ENCODE measurements at places on chromosomes 1 and 21. TPM values are rescaled to one million over a fixed set of nuclear protein-coding genes. Genes with fewer than 3 reads are reported as not detected.

DNA sequence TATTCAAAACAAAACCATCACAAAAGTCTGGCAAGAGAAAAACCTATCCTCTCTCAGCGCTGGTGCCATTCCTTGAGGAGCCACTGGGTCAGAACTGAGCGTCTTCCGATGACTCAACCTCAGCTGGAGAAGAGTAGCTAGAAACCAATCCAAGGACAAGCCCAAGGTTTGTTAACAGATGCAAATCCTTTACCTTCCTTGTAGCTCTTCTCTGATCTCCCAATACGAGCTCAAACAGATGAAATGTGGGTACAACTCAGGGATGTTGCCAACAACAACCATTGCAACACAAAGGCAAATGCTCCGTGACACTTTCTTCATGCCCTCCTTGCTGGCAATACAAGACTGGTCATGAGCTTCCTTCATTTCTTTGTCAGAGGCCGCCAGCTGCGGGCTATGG, 337.1 kb downstream of the SIPA1L2 start:
- DNase-seq: no peak

DNA sequence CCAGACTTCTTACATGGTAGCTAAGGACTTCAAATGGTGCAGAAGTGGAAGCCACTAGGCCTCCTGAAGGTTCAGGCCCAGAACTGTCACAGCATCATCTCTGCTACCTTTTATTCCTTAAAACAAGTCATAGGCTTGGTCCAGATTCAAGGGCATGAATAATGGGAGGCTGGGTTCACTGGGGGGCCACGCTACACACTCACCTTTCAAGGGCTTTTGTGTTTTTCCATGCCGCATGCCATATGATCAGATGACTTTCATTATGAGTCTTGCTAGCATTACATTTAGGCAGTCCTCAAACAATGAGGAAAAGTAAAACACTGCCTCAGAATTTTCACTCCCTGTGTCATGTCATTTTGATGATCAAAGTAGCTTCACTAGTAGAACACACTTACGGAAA, 83.4 kb downstream of the VPS26C start:
- DNase-seq: no peak

OR2M3 gene
- not detected for total RNA-seq

DNA sequence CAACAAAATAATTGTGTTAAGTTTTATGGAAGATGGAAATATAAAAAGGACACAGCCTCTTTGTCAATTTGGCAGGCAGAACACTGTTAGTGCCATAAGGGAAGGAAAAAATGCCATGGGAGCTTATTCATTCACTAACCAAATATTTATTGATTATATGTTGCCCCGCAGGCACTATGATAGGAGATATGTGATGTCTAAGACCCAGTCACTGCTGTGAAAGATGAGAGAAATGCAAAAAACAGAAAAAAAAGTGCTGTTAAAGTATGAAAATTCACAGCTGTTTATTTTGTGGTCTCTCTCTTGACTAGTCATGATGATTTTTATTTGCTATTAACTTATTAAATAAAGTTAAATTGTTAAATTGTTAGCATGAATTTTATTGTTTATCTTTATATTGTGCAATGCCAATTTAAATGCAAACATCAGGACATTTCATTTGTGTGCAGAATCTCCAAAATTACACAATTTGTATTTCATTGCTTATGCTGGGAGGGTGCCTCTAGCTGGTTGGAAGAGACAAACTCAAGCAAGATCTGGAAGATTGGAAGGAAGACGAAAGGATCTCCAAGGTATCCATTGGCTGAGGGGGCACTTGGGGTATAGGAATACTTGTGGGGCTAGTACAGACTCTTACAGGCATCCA, 17.8 kb upstream of the PTGFR start:
- DNase-seq: no peak

GRCh38 chr1:53293123-53293522, 34.7 kb downstream of the LRP8 start:
- DNase-seq: no peak

LRRC53 gene
- not detected for total RNA-seq

DNA sequence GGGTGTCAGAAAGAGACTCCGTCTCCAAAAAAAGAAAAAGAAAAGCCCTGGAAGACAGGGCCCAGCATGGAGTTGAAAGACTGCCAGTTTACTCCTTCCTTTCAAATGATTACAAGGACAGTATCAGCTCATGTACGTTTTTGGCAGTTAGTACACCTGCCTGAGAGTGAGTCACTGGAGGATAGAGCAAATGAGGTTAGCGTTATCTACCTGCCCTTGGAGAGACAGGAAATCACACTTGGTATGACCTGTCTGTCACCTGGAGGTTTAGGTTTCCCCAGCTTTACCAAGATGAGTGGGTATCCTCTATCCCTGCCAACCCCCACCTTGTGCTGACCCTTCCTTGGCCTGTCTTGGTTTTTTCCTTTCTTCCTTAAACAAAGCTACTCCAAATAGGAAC, 96.8 kb upstream of the BMP8A start:
- no peak for DNase-seq

SELENBP1 gene
- total RNA-seq: 40.3 TPM

GRCh38 chr1:165645654-165646366, 14.8 kb downstream of the MGST3 start:
- no peak for DNase-seq

DNA sequence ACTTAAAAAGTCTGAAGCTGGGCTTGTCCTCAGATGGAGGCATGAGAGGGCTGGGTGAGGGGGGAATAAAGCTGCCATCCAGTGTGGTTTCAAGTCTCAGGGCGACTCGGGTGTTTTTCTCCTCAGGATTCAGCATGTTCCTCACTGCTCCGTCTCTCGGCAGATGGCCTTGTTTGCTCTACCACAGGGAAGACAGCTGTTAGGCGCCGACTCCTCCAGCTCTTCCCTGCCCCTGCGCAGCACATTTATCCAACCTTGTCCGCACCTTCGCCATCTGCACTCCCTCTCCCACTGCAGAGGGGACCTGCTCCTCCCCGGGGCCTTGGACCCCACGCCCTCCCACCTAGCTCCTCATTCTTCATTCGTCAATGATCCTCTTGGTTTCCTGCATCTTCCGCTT, 16.6 kb upstream of the S100A11 start:
- DNase-seq: no peak

INTS11 gene
- 61.5 TPM for total RNA-seq

PLA2G2F gene
- not detected for total RNA-seq

GRCh38 chr1:46102769-46103476, 29.5 kb downstream of the PIK3R3 start:
- no peak for DNase-seq

DNA sequence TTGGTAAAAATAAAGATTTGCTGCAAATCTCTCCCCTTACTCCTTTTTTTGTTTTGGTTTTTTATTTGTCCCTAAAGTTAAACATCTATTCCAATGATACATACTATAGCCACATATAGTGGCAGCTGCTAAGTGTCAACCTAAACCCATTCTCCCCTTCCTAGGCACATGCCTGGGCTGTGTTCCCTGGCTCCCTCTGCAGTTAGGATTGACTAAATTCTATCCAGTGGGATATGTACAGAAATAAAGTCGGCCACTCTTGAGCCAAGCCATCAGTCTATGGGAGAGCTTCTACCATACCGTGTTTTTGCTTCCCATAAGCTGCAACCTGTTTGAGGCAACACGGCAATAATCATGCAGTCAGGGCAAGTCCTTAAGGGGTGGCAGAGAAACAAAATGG, 23.6 kb downstream of the MCOLN3 start:
- DNase-seq: no peak

DNA sequence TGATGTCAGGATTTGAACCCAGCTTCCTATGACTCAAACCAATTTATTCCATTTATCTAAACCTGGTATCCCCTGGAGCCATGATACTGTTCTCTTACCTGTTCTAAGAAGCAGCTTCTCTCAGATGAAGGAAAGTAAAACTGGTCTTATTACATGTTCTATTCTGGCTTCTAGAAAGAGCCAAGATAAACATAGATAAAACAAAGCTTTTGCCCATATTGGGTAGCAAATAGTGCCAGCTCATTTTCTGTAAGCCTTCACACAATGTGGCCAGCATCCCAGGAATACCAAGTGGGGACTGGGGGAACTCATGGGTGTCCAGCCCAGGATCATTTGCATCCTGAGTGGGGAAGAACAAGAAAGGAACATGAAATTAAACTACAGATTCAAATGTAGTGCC, 53.5 kb upstream of the EPHA8 start:
- DNase-seq: no peak
